Activated naive CD4-positive, alpha-beta T cell treated with anti-CD3 and anti-CD28 coated beads for 36 hours (primary cell): ENCODE measurements at places on chromosomes 11 and 22. TPM values are rescaled to one million over a fixed set of nuclear protein-coding genes. Genes with fewer than 3 reads are reported as not detected.

The DEPDC7 gene
- total RNA-seq = 2.2 TPM

The CASP12 gene
- total RNA-seq = not detected

The SLC22A9 gene
- not detected for total RNA-seq

The MS4A7 gene
- total RNA-seq = not detected

The CCDC134 gene
- 17.0 TPM for total RNA-seq

- no peaks in the 10 kb centered on the region for H3K36me3 ChIP-seq
- no peak overlapping the region for H3K27ac ChIP-seq
- peaks cover 16% of the 10 kb centered on the region for H3K4me1 ChIP-seq
- H3K4me3 ChIP-seq = peak overlapping the region; percentile 64
- DNase-seq = peak; percentile 74
Measured at GRCh38 chr22:40009951-40010671, 15.4 kb downstream of the FAM83F start.

DNA sequence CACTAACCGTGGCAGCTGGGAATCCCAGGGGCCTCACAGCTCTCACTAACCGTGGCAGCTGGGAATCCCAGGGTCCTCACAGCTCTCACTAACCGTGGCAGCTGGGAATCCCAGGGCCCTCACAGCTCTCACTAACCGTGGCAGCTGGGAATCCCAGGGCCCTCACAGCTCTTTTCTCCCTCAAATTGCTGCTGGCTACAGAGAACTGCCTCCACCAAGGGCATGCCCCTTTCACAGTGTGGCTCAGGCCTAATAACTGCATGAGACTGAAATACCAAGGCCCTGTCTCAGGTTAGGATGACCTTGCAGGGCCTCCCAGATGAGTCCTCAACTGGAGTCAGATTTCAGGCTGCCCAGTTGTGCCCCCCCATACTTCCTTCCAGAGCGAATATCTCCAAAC lies 35.1 kb upstream of the GGTLC2 start:
- no peak for DNase-seq
- H3K36me3 ChIP-seq = no peaks in the 10 kb centered on the region
- H3K27me3 ChIP-seq = no peaks in the 10 kb centered on the region
- no peaks in the 10 kb centered on the region for H3K4me1 ChIP-seq

GRCh38 chr22:33578752-33579151 lies 341.5 kb downstream of the LARGE1 start:
- no peaks in the 10 kb centered on the region for H3K4me1 ChIP-seq
- DNase-seq = no peak
- no peaks in the 10 kb centered on the region for H3K36me3 ChIP-seq
- H3K4me3 ChIP-seq = no peak overlapping the region
- H3K27ac ChIP-seq = no peak overlapping the region
- no peaks in the 10 kb centered on the region for H3K27me3 ChIP-seq

DNA sequence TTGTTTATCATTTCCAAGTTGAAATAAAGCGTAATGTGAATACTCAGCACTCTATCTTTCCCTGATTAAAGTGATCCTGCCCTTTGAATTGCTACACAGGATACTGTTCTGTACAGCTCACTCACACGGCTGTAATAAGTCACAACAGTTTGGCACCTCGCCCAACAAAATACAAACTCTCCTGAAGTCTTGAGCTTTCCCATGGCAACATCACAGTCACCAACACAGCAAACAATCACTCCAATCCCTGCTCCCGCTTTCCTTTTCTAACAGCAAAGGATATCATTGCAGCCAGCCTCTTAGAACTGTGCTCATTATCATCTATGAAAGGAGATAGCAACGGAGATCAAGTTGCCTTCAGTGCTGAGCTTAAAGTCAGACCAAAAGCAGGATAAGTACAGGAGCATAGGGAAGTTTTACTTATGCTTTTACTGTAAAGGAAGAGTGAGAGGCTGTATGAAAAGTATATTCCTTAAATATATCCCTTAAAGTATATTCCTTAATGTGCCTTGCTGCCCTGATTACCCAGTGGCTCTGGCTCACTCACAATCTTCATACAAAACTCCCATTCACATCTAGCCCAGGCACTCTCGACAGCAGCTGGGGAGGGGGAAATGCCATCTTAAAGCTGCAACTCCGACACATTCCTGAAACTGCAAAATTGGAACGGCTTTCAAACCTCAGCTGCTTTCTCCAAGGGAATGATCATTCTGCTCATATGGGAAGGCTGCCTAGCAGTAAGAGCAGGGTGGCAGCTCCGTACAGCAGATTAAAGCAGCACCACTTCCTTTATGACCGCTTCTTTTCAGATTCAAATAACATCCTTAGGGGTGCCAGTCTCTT lies 35.8 kb downstream of the MAML2 start:
- H3K27me3 ChIP-seq = no peaks in the 10 kb centered on the region
- DNase-seq = peak; percentile 64
- peaks cover 4% of the 10 kb centered on the region for H3K36me3 ChIP-seq
- peaks cover 77% of the 10 kb centered on the region for H3K4me1 ChIP-seq
- H3K4me3 ChIP-seq = peak overlapping the region; percentile 47
- peak overlapping the region; percentile 25 for H3K27ac ChIP-seq

GRCh38 chr11:17770917-17771316 lies 36.3 kb downstream of the KCNC1 start:
- H3K27ac ChIP-seq = no peak overlapping the region
- no peaks in the 10 kb centered on the region for H3K36me3 ChIP-seq
- H3K4me1 ChIP-seq = no peaks in the 10 kb centered on the region
- no peak for DNase-seq

DNA sequence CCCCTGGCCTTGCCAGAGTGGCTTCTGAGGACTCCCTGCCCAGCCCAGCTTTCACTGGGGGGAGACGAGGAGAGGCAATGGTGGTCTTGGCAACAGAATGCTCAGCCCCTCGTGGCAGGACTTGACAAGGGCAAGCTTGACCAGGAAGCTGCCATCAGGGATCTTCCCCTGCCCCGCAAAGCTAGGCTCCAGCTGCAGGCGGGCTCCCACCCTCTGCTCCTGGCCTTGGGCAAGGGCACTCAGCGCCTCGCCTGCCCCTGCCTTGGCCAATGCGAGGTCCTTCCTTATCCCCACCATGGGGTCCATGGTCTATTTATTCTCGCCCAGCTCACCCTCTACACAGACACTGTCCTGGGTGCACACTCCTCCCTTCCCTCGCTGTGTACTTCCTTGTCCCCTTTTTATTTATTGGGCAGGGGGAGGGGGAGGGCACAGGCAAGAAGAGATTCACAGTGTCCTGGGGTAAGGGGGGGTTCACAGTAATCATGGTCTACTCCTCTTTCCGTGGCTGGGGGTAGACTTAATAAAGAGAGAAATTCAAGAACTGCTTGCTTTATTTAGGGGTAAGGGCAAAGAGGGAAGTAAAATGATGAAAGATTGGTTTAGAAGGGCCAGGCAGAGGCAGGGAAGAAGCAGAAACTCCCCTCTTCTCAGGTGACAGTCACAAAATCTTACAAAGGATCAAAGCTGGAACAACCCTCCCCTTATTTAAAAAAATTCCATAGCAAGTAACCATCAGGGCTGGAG lies 1.6 kb downstream of the GPHA2 start:
- H3K4me3 ChIP-seq = no peak overlapping the region
- H3K36me3 ChIP-seq = no peaks in the 10 kb centered on the region
- no peak overlapping the region for H3K27ac ChIP-seq
- DNase-seq = no peak
- H3K27me3 ChIP-seq = no peaks in the 10 kb centered on the region

DNA sequence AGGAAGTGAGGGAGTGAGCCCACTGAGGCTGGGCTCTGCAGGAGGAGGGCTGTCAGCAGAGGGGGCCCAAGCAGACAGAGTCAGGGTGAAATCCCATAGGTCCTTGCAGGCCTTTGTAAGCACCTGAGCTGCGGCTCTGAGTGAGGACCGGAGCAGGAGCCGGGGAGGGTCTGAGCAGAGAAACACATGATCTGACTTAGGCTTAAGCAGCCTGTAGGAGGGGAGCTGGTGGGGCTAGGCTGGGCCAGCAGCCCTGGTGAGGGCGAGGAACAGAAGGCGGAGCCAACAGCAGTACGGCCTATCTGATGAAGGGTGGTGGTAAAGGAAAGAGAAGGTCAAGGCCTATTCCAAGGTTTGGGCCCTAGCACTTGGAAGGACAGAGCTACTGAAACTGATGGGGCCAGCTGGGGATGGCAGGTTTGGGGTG lies 26.9 kb upstream of the CBX7 start:
- no peaks in the 10 kb centered on the region for H3K36me3 ChIP-seq
- no peak overlapping the region for H3K4me3 ChIP-seq
- H3K4me1 ChIP-seq = peaks cover 8% of the 10 kb centered on the region
- no peak for DNase-seq

DNA sequence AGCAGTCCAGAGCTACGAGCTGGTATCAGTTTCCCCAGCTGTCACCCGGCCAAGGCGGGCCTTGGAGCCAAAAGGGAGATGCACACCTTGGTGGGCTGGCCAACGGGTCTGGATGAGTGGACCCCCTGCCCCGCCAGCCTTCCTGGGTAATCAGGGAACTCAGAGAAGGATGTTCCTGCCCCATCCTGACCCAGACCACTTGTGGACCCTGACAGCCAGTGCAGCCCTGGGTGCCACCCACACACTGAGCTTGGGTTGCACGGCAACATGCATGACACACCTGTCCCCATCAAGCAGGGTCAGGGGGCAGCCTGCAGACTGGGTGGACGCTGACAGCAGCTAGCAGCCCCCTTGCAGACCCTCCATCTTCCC lies 8.6 kb downstream of the SLC25A1 start:
- H3K4me3 ChIP-seq = peak overlapping the region; percentile 96
- no peak overlapping the region for H3K27ac ChIP-seq
- H3K27me3 ChIP-seq = peaks cover 36% of the 10 kb centered on the region
- no peak for DNase-seq
- peaks cover 34% of the 10 kb centered on the region for H3K4me1 ChIP-seq

- no peak overlapping the region for H3K4me3 ChIP-seq
- H3K27ac ChIP-seq = no peak overlapping the region
- no peak for DNase-seq
- H3K36me3 ChIP-seq = peaks cover 3% of the 10 kb centered on the region
- no peaks in the 10 kb centered on the region for H3K27me3 ChIP-seq
Measured at GRCh38 chr11:9875862-9876261, 212.0 kb downstream of the SWAP70 start.

DNA sequence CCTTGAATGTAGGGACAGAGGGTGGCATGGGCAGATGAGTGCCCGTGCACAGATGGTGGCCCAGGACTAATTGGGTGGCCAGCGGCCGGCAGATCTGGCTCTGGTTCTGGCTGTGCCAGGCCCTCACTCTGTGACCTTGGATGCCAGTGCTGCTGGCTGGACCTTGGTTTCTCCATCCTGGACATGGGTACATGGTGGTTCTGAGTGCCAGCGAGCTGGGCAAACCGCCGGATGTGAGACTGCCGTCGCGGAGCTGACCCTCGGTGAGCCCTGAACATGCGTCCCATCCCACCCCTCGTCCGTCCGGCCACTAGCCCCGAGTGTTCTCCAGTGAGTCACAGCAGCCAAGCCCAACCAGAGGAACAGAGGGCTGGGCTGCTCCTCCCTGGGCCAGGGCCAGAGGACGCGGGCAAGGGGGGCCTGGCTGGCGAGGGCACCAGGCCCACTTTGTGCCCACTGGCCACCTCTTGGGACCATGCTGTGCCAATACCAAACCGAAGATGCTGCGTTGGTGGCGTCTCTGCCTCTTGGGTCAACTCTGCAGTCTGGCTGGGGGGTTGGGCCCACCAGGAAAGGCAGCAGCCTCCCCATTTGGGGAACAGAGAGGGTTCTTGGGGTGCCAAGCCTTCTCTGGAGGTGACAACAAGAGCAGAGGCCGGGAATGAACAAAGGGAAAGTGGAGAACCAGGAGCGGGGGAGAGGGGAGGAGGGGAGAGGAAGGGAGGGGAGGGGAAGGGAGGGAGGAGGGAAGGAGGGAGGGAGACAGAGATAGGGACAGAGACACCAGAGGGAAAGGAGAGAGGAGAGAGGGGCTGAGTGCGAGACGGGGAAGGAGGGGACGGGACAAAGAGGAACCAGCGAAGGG lies 10.7 kb downstream of the LSP1 start:
- H3K4me3 ChIP-seq = no peak overlapping the region
- no peaks in the 10 kb centered on the region for H3K36me3 ChIP-seq
- no peak overlapping the region for H3K27ac ChIP-seq
- H3K4me1 ChIP-seq = peaks cover 20% of the 10 kb centered on the region
- H3K27me3 ChIP-seq = no peaks in the 10 kb centered on the region
- DNase-seq = no peak

DNA sequence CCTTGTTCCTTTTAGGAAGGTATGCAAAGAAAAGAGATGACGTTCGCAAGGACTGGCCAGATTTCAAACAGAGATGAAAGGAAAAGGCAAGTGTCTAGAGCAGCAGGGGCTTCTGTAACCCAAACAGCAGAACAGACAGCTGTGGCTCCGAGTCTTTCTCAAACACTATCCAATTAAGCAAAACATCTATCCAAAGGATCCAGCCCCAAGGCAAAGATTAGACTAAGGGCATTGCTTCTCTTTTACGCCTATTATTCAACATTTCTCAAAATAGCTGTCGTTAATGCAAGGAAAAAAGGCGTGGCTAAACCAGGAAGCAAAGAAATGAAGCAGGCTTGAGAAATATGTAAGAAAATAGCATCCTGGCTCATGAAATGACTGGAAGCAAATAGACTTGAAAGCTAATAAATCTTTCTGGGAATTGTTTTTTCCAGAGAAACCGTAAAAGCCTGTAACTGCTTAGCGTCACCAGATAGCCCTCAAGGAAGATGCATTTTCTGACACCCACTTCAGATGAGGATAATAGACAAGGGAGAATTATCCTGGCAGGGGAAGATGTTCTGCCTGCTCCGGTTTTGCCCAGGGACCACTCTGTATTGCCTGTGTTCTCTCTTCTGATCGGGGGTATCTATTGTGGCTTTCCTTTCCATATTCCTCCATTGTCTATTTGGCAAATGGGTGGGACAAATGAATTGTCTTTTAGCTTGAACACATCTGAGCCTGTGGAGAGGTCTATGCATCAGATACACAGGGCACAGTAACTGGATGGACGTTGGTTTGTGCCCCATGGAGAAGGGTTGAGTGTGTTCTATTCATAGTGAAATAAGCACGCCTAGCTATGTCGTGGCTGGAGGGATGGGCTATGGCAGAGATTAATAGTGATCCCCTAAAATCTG lies 20.2 kb downstream of the C11orf96 start:
- no peaks in the 10 kb centered on the region for H3K4me1 ChIP-seq
- peaks cover 21% of the 10 kb centered on the region for H3K27me3 ChIP-seq
- no peak overlapping the region for H3K4me3 ChIP-seq
- H3K36me3 ChIP-seq = no peaks in the 10 kb centered on the region
- H3K27ac ChIP-seq = no peak overlapping the region

DNA sequence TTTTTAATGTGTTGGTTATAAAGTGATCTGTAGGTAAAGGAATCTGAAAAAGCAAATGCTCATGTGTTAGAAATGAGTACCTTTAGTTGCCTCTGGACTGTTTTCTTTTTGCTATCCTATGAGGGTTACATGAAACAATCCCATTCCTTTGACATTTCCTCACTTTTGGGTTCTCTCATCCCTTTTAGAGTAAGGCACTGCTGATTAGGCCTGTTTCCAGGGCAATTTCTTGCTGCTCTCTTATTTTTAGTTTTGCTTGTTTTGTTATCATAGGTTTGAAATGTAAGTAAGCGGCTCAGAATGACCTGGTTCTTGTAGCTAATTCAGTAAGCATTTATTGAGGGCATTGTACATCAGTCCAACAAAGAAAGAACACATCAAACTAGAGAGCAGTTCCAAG lies 138.9 kb downstream of the DDX10 start:
- no peak overlapping the region for H3K4me3 ChIP-seq
- no peaks in the 10 kb centered on the region for H3K4me1 ChIP-seq
- DNase-seq = no peak
- H3K27ac ChIP-seq = no peak overlapping the region
